Right forelimb (tissue), 1 donor: ENCODE measurements at places on chromosomes 6 and 20.

DNA sequence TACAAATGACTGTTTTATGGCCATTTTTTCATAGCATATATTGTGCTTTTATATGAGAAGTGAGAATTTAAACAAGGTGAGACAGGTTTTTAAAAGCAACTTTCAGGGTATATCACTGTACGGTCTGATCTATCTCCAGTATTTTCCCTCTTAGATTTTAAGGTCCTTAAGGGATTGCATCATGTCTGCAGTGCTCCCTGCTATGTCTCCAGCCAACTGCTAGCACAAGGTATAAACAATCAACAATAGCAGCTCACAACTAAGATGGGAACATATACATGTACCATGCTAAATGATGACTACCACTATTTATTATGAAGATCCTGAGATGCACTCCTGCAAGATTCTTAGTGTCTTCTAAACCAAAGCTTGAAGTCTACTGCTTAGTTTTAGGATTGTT lies 7.2 kb downstream of the FUCA2 start:
- no peak for DNase-seq

DNA sequence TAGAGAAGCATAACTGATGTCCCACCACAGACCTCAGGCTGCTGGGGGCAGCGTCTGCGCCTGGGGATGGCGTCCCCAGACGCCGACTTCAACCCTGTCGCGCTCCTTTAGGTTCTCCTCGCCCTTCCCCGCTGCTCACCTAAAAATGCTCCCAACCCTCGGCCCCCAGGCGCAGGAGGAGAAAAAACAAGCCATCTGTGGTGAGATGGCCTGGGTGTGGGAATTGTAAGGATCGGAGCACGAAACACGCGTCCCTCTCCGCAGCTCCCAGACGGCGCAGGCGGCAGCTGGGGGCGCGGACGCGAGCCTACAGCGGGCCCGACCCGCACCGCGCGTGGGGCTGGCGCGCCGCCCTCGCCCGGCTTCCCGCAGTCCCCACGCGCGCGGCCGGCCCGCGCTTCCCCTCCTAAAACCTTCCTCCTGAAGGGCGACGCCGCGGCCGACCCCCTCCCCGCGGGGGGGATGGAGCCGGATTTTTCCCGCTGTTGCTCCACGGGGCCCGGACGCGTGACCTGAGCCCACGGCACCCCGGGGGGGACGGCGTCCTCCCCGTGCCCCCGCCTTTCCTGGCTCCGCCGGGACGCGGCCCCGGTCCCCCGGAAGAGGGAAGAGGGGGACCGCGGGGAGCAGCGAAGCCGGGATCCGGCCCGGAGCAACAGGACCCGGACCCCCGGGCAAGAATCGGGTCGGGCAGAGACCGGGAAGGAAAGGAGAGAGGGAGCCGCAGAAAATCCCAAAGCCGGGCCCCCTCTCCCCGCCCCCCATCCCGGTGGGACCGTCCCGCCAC lies 611 bp downstream of the EPB41L2 start:
- peak; percentile 68 for DNase-seq

- no peak for DNase-seq
Measured at GRCh38 chr6:4459996-4460395, 316.2 kb upstream of the CDYL start.

DNA sequence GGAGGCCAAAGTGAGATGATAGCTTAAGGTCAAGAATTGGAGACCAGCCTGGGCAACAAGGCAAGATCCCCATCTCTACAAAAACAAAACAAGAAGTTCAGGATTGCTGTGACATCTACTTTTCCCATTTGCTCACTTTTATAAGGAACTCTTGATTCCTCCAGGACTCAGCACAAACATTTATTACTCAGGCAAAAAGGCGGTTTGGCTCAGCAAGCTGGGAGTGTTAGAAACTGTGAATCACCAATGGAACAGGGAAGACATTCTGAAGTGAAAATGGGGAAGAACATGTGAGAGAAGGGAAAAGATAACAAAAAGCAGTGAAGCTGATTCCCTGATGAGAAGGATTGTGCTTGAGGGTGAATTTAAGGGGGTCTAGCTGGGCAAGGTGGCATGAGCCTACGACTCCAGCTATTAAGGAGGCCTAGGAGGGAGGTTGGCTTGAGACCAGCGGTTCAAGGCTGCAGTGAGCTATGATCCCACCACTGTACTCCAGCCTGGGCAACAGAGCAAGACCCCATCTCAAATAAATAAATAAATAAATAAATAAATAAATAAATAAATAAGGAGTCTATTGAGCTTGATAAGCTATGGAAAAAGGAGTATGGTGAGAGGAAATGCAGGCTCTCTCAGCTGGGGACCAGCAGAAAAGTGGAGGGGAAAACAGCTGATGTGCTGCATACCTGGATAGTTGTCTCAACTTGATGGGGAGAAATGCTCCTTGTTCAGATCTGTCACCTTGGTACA lies 65.4 kb upstream of the HDDC2 start:
- DNase-seq, result no peak

- peak; percentile 12 for DNase-seq
Measured at GRCh38 chr6:43934803-43935602, 165.0 kb downstream of the VEGFA start.

DNA sequence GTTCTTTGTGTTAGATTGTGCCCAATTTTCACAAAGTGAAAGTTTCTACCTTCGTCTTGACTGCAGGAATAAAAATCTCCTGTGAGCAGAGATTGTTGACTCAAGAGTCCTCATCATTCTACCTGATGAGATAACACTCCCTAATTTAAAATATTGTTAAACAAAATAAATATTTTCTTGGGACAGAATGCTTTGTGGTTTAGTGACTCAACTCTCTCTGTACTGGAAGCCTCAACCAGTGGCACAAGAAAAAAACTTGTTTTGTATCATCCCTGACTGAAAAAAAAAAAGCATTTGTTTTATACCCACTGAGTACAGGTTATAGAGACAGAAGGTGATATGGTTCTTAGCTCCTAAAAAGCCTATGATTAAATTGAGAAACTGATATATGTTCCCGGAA lies 78.9 kb downstream of the CRYBG1 start:
- no peak for DNase-seq

- DNase-seq, result no peak
Measured at GRCh38 chr6:31086788-31087440, 25.5 kb downstream of the C6orf15 start.

- DNase-seq, result no peak
Measured at GRCh38 chr6:22152841-22153240, 144.0 kb downstream of the PRL start.

GRCh38 chr6:154350293-154350692 lies 6.3 kb downstream of the IPCEF1 start:
- no peak for DNase-seq

GRCh38 chr20:38986663-38987062 lies 24.5 kb downstream of the DHX35 start:
- DNase-seq, result no peak

DNA sequence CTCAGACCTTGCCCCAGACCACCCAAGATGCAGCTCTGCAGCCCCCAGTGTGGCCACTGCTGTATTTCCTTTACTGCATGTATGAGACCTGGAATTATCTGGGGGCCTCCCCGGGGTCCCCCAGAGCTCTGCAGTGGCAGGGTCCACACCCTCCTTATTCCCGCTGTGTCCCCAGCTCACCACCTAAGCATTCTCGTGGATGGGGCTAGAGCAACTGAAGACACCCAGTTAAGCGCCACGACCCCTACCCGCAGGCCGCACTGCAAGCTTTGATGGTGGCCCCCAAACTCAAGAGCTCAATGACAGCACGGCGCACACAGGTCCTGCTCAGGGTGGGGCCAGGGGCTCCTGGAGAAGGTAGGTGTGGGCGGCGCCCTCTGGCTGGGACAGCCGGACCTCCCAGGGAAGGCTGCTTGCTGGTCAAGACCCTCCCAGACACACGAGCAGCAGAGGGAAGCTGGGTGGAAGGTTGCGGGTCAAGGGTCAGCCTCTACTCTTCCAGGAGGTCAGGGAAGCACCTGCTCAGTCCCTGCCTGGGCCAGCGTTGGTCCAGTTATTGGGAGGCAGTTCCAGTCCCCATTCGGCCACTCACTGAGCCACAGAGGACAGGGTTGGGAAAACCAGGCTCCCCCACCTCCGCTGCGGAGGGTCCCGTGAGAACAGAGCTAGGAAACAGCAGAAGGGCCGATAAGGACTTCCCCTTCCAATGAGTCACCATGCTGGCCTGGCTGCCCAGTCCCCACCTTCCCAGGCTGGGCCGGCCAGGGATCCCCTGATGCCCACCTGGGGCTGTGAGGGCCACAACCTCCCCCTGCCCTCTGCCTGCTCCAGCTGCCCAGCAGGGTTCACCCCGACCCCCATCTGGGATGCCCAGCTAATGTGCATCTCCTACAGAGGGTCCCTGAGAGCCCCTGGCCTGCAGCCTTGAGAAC lies 2.9 kb downstream of the LAMA5 start:
- DNase-seq, result peak; percentile 41

- DNase-seq, result no peak
Measured at GRCh38 chr20:4151991-4152695, 136.8 kb upstream of the RNF24 start.
